Hepatocyte (in vitro differentiated cells): ENCODE measurements at places on chromosomes 3 and 15.
A peak's percentile ranks its signal among the peaks of the same experiment; 100 is the strongest.

DNA sequence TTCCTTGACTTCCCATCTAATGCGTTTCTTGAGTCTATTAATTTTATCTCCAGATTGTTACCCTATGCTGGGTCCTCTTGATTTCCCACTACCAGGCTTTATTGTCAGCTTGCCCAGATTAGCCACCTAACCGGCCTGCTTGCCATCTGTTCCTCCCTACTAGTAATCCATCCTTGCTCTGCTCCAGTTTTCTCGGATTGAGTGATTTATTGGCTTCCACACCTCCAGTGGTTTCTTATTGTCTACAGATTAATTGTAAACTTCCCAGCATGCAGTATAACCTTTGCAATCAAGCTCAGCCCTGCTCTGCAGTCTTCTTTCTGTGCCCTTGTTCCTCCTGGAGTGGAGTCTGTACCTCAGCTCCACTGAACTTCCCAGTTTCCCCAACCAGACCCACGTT, 63.4 kb downstream of the ARHGEF26 start:
- no peak for DNase-seq

- DNase-seq = no peak
Measured at GRCh38 chr3:102192575-102192974, 242.2 kb upstream of the ZPLD1 start.

DNA sequence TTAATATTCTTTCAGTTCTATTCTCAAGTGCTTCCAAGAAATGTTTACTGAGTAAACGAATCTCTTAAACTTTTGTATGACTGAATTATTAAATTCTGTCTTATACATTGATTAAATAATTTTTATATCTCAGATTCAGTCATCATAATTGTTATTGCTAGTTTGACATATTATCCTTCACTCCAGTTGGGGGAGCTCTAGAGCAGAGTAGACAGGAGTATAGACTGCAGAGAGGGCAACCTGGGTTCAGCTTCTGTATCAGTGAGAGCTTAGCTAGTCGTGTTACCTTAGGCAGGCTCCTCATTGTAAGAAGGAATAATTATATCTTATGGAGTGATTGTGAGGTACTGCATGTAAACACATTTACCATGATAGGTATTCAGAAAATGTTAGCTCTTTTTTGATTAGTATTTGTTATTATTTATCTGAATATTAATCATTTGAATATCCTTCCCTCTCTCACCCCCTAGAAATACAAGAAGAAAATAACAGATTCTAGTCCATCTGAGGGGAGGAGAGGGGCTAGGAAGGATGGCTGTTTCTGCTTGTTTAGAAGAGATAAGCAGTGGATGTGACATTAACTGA, 31.0 kb upstream of the ZCWPW2 start:
- peak; percentile 62 for DNase-seq

DNA sequence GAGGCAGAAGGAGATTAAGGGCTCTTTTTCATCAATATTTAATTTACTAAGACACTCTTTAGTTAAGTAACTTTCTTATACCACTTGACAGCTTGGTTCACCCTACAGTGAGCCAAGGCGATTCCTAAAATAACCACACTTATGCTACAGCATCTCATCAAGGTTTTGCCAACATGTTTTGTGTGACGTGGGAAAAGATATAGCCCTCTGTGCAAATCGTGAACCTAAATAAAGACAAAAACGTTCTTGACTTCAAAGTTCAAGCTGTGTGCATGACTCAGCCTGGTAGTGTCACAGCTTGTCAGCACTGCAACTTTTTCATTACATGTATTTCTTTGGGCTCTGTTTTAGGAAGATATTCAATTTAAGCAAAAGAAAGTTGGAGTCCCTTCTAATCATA, 297.0 kb upstream of the EPHA3 start:
- DNase-seq = no peak

- DNase-seq = no peak
Measured at GRCh38 chr3:170204023-170204472, 18.2 kb upstream of the PRKCI start.

GRCh38 chr15:35206060-35206675, 121.1 kb upstream of the NANOGP8 start:
- DNase-seq = peak; percentile 9

DNA sequence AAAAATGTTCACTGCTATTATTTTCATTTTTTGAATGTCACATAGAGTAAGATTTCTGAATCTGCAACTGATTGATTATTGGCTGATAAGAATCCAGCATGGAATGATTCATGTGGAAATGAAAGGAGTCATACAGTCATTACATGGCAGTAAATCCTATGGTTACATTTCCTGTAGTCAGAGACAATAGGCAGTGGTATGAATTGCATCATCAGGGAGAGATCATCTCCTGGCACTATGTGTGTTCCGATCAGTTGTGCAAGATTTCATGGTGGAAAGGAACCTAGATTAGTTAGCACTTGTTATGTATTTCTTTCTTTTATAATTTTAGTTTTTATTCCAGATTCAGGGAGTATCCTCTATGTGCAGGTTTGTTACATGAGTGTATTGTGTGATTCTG, 38.8 kb downstream of the SLC12A1 start:
- DNase-seq = no peak

DNA sequence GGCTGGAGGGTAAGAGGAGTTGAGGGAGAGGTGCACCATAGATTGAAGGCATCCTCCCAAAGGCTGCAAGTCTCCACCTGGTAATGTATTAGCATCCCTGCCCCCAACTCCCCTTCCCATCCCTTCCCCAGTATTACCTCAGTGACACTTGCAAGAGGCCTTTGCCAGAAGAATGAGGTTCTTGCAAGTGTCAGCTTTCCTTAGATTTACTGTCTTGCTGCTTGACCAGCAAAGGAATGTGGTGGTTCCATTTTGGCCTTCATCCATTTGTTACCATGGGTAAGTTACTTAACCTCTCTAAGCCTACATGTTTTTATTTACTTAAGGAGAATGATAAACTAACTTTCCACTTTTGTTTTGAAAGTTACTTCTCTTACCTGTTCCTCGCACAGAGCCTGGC, 108.9 kb downstream of the LRTM1 start:
- no peak for DNase-seq

DNA sequence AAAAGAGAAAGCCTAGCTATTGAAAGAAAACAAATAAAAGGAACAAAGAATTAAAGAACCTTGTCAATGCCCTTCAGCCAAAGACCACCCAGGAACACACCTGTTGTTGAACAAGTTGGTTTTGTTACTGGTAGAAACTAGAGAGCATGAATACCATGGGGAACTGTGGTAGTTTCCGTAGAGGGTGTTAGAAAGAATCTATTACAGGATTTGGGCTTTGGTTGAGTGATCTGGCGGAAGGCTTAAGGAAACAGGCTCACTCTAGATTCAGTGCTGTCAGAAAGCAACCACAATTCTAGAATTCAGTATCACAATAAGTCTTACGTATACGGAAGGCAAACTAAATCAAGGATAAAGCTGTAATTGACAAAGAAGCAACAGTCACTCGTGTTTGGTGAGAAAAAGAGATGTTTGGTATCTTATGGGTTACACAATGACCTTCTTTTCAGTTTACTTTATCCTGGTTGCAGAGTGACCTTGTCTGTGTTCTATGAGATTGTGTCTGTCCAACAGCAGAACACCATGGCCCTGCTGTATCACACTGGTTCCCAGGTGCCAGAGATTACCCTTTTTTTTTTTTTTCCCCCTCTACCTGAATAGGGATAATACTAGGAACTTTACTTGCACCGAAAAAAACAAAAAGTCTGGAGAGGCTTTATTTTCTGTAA, 265.9 kb downstream of the SHQ1 start:
- no peak for DNase-seq

DNA sequence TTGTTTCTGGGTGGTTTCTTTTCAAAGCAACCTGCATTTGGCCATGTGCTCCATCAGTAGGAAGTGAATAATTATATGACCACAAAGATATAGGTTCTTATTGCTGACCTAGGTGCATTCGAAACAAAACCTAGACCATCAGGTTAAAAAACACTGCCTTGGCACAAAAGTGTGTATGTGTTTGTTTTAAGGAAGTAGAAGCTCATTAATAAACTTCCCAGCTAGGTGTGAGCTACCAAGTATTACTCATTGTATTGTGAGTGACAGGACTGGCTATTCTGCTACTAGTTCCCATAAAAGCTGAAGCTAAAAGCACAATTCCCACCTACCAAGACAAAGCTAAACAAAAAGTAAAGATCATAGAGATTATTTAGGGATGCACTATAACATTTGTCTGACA, 168.2 kb downstream of the TP63 start:
- no peak for DNase-seq

DNA sequence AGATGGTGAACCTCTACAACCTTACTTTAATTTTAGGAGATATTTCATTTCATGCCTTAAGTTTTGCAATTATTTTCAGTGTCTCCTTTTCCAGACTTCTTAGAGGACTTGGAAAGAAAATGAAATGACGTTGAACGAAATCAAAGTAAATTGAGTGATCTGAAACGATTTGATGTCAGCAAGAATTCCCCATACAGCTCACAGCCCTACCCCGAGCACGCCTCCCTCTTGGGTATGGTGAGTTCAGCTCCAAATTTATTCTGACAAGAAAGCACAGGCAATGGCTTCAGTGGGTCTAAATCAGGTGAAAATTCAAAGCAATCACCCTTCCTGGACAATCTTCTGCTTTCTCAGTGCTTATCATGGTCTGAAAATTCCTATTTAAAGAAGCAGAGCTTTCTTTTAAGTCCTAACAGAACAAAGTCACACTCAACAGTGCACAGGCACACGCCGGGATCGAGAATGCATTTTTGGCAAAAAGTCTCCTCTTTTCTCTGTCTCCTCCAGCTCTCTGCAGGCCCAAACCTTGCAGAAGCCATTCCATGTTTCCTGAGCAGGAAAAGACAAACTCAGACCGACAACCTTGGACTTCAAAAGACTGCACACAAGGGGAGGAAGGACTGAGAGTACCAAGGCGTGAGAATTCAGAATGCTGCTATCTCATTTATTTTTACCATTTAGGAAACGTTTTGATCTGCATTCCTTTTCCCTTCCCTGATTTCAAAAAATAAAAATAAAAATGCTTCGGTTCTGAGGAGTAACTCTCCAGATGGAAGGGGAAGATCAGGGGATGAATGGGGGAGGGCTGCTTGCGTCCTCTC, 72.0 kb downstream of the CCNL1 start:
- no peak for DNase-seq

GRCh38 chr15:52567871-52568600, 794 bp downstream of the ARPP19 start:
- DNase-seq = peak; percentile 69

DNA sequence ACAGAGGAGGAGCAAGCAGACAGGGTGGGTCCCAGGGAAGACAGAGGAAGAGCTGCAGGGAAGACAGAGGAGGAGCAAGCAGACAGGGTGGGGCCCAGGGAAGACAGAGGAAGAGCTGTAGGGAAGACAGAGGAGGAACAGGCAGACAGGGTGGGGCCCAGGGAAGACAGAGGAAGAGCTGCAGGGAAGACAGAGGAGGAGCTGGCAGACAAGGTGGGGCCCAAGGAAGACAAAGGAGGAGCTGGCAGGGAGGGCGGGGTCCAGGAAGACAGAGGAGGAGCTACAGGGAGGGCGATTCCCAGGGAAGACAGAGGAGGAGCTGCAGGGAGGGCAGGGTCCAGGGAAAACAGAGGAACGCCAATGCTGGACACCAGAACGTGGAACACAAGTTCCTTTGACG, 66.5 kb downstream of the PLXNA1 start:
- DNase-seq = no peak

DNA sequence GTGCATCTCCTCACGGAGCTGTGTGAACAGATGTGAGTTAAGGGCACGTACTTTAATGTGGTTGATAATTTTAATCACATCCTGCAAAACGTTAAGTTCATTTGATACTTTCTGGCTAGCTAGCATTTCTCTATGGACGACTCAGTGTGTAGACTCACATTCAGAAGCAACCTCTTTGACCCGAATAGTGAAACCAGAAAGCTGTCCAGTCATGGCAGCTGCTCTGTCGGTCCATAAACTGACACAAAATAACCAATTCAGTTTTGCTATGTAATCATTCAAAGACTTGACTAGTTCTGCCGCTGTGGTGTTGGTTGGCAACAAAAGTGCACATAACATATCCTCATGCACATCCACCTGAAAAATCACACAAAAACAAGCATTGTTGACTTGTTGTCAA, 3.7 kb upstream of the GFM1 start:
- DNase-seq = no peak

- DNase-seq = no peak
Measured at GRCh38 chr3:6168256-6168655, 692.7 kb upstream of the GRM7 start.

DNA sequence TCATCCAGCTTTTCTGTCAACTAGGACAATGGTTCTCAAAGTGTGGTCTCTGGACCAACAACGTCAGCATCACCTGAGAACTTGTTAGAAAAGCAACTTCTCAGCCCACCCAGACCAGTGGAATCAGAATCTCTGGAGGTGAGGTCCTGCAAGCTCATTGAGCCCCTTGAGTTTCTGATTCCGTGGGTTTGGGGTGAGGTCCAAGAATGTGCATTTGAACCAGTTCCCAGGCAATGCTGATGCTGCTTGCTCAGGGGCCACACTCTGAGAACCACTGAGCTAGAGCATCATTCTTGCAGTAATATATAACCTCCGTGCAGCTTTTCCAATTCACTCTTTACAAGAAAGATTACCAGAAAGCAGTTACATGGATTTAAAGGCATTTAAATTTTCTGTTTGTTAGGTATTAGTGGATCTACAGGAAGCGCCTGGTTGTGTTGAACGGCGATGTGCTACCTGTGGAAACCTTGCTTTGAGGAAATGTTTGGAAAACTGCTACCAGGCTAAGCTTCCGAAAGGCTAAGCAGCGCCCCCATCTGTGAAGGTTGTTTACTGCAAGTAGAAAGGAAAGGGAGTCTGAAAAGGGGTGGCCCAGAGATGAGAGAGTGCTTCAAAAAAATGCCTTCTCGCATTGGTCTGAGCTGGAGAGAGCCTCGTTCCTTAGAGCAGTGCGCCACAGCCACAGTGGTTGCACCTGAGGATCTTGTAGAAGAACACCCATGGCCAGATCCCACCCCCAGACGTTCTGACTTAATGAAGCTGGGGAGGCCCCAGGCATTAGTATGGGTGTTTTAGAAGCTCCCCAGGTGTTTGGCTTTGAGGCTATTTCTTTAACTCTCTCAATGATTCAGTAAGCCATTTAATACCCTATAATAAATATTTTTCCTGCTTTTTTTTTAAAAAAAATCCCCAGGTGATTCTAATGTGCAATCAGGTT, 50.0 kb downstream of the RLBP1 start:
- peak; percentile 80 for DNase-seq

DNA sequence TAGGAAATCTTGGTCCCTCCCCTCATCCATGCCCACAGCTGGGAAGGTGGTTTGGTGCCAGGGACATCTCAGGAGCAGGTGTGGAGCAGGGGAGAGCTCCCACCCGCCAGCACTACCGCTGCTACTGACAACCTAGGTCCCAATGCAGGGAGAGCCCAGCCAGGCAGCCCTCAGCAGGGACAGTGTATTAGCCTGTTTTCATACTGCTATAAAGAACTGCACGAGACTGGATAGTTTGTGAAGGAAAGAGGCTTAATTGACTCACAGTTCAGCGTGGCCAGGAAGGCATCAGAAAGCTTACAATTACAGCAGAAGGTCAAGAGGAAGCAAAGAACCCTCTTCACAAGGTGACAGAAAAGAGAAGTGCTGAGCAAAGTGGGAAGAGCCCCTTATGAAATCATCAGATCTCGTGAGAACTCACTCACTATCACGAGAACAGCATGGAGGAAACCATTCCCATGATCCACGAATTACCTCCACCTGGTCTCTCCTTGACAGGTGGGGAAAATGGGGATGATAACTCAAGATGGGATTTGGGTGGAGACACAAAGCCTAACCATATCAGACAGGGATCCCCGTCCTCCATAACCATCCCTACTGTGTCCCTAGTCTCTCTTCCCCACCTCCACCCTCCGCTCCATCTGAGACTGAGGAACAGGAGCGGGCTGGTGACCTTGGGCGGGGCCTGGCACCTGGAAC, 218.6 kb downstream of the TBC1D2B start:
- no peak for DNase-seq

GRCh38 chr15:39458131-39458530, 122.7 kb upstream of the THBS1 start:
- no peak for DNase-seq
